IgD-negative memory B cell (primary cell): ENCODE measurements at places on chromosomes 16 and 17. TPM values are rescaled to one million over a fixed set of nuclear protein-coding genes. Genes with fewer than 3 reads are reported as not detected.

The STH gene
- not detected for polyA plus RNA-seq

The CCDC43 gene
- polyA plus RNA-seq = 9.7 TPM

The GDE1 gene
- 28.4 TPM for polyA plus RNA-seq

The C16orf89 gene
- not detected for polyA plus RNA-seq

The DNAAF8 gene
- 0.35 TPM for polyA plus RNA-seq

The CMC2 gene
- polyA plus RNA-seq = 89.9 TPM

The AIPL1 gene
- not detected for polyA plus RNA-seq

The KRTAP9-2 gene
- polyA plus RNA-seq = not detected

The ZACN gene
- 1.6 TPM for polyA plus RNA-seq

The SLC16A6 gene
- polyA plus RNA-seq = 0.33 TPM

The LRRC36 gene
- polyA plus RNA-seq = not detected

The TNS4 gene
- not detected for polyA plus RNA-seq

The FBXW10B gene
- polyA plus RNA-seq = not detected

The HIC1 gene
- polyA plus RNA-seq = 0.88 TPM

The SOST gene
- polyA plus RNA-seq = not detected

The KRTAP3-2 gene
- not detected for polyA plus RNA-seq

The GGT6 gene
- not detected for polyA plus RNA-seq

The TP53TG3D gene
- polyA plus RNA-seq = not detected

The PRSS36 gene
- 1.4 TPM for polyA plus RNA-seq
